ENCODE measurements at places on chromosomes 2 and 18.
A peak's percentile ranks its signal among the peaks of the same experiment; 100 is the strongest.

DNA sequence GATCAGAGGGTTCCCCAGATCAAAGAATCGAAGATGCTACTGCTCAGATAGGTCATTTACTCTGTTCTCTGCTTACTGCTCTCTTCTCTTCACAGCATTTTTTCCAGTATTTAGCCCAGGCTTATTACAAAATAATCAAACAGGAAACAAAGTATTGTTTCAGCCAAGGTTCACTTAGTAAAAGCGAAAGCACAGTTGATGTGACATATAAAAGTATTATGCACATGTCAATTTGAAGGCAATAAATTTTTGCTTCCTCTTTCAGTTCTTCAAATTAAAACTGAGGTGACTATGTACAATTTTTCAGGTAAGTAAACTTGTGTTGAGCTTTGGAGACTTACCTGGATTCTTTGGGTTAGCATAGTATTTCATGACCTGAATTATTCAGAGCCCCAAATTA, 262.8 kb upstream of the CHST9 start:
- no peak for DNase-seq

GRCh38 chr18:34126121-34126520, 98.6 kb downstream of the NOL4 start:
- no peak for DNase-seq

DNA sequence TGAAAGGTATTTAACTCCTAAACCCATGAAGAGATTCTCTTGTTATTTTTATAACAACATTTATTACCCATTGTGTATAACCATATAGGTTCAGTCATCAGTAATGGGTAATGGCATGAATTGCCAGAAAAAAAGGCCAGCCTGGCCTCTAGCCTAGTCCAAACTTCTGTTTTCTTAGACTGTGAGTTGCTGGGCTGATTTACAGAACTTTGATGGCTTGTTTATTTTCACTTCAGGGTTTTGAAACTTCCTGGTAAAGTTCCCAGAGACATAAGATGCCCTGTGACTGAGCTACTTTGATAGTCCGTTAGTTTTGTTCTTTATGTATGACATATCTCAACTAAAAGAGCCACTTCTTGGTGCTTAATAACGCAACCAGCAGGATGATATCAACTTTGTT, 164.8 kb downstream of the METTL4 start:
- DNase-seq: peak; percentile 22

DNA sequence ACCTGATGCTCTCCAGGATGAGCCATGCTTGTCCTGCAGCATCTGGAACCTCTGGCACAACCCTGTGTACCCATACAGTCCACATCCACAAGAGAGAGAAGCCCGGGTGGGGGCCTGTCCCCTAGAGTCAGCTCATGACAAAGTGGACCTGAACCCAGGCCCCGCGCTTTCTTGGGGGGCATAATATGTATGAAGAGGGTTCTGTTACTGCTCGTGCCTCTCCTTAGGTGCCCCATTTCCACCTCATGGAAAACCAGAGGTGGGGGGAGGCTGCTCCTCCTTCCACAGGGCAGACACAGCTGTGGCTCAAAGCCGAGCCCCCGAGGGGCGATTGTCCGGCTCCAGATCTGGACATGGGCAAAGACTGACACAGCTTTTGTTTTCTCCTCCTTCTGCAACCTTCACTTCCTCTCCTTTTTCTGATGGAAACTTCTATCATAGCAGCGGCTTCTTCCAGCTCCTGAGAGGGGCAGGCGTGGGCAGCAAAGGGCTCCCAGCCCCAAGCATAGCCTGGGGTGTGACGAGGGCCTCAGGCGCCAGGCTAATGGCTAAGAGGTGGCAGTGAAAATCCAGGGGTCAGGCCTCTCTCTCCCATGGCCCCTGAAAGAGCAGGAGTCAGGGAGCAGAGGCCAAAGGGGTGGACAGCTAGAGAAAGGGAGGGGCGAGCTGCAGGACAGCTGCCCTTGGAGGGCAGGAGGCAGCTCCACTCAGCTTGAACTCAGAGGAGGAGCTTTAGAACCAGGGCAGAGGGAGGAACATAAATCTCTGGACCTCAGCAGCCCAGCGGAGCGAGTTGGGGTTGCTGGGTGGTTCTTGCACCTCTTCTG, 155.5 kb downstream of the ZFP36L2 start:
- no peak for DNase-seq

- no peak for DNase-seq
These were observed 407.8 kb downstream of the CDH2 start for GRCh38 chr18:27769152-27769551.

- DNase-seq: no peak
These were observed 8.6 kb upstream of the ZNF24 start for GRCh38 chr18:35352778-35353177.

DNA sequence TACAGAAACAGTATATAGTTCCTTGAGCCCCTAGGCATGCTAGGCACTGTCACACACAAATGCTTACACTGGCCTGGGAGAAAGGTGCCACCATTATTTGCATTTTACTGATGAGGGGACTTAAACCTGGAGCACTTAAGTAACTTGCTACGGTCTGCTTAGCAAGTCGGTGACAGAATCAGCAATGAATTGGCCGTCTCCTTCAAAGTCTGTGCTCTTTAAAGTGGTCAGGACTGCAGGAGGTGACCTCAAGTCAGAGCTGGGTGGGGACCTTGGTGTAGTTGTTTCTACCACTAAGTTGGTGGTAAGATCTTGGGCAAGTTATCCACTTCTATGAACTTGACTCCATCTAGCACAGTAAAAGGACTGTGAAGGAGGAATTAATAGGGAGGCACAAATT, 34.8 kb downstream of the PTPRM start:
- DNase-seq: no peak

DNA sequence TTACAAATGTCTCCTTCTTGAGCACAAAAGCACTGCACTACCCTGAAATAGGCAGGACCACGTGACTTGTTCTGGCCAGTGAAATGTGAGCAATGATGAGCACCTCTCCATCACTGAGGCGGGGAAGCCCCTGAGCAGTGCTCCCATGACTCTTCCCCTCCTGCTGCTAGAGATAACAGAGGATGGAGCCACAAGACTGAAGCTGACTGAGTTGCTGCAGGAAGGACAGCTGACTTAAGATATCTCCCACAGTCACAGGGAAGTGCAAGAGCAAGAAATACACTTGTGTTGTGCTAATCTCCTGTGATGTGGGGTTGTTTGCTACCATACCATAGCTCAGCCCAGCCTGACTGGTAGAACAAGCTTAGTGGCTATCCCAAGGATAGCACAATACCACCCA, 38.7 kb downstream of the STK39 start:
- no peak for DNase-seq

- no peak for DNase-seq
These were observed 192.9 kb downstream of the NOL4 start for GRCh38 chr18:34031810-34032209.

- no peak for DNase-seq
These were observed 64.1 kb downstream of the CCDC93 start for GRCh38 chr2:117949806-117950205.

All from astrocyte of the cerebellum (primary cell).